ENCODE measurements at places on chromosomes 2 and 18.

DNA sequence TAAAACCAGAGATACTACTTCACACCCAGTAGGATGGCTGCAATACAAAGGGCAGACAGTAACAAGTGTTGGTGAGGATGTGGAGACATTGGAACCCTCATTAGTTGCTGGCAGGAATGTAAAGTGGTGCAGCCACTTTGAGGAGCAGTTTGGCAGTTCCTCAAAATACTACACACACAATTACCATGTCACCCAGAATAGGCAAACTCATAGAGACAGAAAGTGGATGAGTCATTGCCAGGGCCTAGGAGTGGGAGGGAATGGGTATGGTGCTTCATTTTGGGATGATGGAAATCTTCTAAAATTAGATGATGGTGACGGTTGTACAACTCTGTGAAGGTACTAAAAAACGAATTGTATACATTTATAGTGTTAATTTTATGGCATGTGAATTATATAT, 54.8 kb downstream of the ATP9B start:
- DNase-seq, result no peak

- DNase-seq, result no peak
These were observed 30.3 kb downstream of the SULT1C4 start for GRCh38 chr2:108407864-108408729.

GRCh38 chr2:37858400-37858711, 66.7 kb upstream of the RMDN2 start:
- no peak for DNase-seq

GRCh38 chr18:48228841-48229240, 180.3 kb downstream of the ZBTB7C start:
- DNase-seq, result no peak

DNA sequence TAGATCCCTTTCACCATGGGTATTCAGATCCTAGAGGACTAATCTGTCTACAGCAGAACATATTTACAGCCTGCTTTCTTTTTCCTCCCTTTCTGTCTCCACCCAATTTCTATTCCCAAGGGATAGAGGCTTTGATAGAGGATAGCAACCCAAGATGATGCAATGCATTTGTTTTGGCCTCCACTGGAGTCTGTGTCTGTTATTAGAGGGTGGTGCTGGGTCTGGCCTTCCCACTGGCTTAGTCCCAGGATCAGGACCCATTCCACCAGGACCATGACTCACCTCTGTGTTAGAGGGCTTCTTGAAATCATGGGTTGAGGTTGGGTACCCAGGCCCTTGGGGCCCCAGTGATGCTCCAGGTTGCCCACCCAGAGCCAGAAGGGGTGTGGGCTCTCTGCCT, 239.7 kb upstream of the TNP1 start:
- no peak for DNase-seq

DNA sequence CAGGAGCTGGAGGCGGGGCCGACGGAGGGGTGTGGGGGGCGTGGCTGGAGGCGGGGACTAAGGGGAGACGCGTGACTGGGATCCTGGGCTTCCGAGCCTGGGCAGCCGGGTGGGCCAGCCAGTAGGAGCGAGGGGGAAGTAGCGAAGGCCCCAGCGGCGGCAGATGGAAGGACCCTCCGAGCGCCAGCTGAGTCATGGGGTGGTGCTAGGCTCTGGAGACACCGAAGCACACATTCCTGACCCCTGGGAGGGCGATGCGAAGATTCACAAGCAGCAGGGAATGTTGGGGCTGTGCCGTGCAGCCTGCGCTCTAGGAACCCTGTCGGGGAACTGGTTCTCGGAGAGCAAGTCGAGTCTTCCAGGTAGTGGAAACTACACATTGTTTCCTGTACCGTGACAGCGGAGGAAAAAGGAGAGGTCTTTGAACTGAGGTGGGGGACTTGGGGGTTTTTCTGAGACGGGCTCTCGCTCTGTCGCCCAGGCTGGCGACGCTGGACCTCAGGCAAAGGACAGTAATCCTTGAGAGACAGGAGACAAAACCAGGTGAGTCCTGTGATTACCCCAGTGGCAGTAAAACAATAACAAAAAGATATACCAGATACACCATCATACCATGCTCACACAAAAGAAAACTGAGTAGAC, 650 bp upstream of the AFG3L2 start:
- no peak for DNase-seq

- DNase-seq, result peak; percentile 7
These were observed 28.5 kb downstream of the EIF5B start for GRCh38 chr2:99365661-99366060.

DNA sequence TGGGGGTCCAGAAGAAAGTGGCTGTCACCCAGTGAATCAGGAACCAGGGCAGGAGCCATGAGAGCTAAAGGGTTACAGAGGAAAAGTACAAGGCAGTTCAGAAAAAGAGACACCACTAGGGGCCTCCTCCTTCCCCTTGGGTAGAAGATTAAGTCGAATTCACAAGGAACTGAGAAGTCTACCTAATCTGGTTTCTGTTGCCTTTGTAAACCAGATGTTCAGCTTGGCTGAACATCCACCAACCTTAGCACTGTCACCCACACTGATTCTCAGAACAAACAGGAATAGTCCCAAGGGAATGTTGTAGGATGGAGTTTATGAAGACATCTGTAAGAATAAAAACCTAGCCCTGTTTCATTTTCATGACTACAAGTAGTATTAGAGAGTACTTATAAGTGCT, 90.4 kb upstream of the NOSTRIN start:
- no peak for DNase-seq

DNA sequence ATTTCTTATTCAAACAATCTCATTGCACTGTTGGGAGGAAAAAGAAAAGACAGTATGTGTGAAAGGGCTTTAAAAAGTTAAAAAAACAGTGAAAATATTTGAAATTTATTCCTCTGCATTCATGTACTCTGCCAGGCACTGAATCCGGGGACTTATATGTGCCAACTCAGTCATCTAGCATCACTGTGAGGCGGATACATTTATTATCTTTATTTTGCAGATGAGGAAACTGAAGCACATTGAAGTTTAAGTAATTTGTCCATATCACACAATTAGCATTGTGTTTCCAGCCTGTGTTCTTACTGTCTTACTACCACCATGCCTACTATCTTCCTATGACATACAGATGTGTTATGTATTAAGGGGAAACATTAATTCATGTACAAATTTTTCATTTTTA, 1.8 kb downstream of the LCLAT1 start:
- no peak for DNase-seq

GRCh38 chr18:78566720-78567119, 412.9 kb upstream of the SALL3 start:
- DNase-seq, result no peak

GRCh38 chr2:242034138-242034537, 164.6 kb downstream of the RTP5 start:
- DNase-seq, result no peak

DNA sequence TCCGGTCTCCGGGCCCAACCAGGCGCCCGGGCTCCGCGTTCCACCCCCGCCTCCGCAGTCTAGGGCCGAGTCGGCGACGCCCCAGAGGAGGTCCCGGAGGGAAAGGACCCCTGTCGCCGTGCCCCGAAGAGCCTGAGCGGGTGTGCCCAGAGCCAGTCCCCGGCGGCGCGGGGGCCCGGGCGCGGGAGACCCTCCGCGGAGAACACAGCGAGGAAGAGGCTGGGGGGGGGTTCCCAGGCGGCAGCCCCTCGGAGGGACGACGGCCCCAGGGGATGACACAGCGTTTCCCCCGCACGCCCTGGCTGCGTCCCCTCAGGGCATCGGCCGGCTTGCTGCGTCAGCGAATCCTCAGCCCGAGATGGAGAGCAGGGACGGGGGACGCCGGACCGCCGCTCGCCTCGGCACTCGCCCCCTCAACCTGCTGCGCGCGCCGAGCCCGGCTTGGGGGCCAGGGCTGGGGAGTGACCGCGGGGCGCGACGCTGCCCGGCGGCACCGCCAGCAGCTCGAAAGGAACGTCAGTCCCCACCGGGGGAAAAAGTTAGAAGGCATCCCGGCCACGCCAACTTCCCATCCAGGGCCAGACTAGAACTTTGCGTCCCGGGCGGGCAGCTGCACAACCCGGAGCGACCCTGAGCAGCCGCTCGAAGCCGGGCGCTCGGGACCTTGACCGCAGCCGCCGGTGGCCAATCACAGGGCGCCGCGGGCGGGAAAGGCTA, 711 bp downstream of the SFXN5 start:
- peak; percentile 13 for DNase-seq

- no peak for DNase-seq
These were observed 14.6 kb upstream of the NT5DC4 start for GRCh38 chr2:112706170-112706664.

All from activated T-cell treated with anti-CD3 and anti-CD28 coated beads for 4 hours (primary cell).